ENCODE measurements at places on chromosomes 16 and 17.

GRCh38 chr17:68103148-68103547 is 67.6 kb downstream of the KPNA2 start:
- no peak for DNase-seq

DNA sequence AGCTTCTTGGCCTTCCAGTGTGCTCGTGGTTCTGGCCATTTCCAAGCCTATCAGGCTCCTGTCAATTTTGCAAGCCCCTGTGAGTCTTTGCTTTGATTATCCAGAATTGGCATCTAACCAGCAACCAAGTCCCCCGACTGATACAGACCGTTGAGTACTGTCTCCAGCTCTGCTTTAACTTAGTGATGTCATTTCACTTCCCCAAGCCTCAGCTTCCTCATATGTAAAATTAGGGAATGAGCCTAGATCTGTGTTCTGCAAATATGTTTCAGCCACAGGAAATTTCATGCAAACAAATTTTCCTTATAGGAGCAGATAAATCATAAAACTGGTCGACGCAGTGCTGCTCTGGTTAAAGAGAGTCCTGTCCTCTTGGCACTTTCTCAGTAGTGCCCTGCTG is 60.1 kb upstream of the WSB1 start:
- no peak for DNase-seq

- DNase-seq, result no peak
Measured at GRCh38 chr17:79959042-79959441, 76.6 kb downstream of the TBC1D16 start.

DNA sequence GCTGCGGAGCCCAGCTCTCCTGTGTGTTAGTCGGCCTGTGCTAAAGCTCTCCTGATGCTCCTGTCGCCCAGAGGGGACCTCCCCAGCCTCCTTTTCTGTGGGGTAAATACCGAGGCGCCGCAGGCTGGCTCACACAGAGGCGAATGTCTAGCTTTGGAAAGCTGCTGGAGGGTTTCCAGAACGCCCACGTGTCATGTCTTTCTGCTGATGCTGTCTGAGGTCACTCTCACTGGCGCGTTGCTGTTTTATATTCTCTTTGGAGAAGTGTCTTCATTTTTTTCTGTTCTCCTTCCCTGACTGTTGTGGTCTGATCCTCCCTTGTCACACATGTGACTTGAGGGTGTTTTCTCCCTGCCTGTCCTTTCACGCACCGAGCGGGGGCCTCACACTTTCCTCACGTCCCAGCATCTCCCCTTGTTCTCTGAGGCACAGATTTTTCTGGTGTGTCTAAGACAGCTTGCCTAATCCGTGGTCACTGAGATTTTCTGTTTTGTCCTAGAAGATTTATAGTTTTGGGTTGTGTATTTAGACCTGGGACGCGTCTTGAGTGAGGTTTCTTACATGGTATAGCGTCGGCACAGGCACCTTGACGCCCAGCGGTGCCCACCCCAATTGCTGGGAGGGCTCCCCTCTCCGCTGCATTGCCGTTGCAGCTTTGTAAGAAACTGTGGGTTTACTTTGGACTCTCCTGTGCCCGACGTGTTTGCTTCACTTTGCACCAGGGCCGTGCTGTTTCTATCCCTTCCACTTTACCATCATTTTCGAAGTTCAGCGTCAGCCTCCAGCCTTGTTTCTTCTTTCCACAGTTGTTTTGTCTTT is 92.1 kb upstream of the ZNF750 start:
- DNase-seq, result no peak

GRCh38 chr17:58120195-58120822 is 27.9 kb upstream of the OR4D1 start:
- DNase-seq, result no peak

GRCh38 chr17:1045456-1045855 is 48.5 kb downstream of the TIMM22 start:
- no peak for DNase-seq

DNA sequence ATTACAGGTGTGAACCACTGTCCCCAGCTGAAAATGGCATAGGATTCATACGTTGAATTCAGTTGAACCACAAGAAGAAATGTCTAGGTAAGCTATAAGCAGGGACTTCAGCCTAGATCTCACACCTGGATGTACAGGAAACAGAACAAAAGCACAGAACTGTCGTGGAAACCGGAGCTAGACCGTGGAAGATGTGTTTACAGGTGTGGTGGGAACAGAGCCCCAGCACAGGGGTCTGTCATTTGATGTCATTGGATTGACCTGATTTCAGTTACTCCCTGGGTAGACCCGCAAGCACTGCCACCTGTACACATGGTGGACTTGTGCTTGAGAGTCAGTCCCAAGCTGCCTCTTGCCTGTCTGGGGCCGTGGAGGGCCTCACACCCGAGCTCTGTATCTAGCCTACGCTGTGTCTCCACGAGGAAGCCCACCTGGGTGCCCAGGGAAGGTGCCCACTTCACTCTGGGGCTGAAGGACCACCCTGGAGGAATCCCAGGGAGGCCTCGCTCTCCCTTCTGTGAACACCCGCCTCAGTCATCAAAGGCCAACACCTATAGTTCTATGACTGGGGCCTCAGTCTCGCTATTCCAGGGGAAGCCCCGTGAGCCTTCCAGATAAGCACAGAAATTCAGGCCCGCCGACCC is 32.2 kb upstream of the MLKL start:
- no peak for DNase-seq

GRCh38 chr17:60173304-60173819 is 23.6 kb downstream of the CA4 start:
- DNase-seq, result no peak

GRCh38 chr17:80279895-80280294 is 19.2 kb downstream of the RNF213 start:
- DNase-seq, result no peak

GRCh38 chr17:21172846-21173245 is 41.1 kb downstream of the TMEM11 start:
- DNase-seq, result no peak

DNA sequence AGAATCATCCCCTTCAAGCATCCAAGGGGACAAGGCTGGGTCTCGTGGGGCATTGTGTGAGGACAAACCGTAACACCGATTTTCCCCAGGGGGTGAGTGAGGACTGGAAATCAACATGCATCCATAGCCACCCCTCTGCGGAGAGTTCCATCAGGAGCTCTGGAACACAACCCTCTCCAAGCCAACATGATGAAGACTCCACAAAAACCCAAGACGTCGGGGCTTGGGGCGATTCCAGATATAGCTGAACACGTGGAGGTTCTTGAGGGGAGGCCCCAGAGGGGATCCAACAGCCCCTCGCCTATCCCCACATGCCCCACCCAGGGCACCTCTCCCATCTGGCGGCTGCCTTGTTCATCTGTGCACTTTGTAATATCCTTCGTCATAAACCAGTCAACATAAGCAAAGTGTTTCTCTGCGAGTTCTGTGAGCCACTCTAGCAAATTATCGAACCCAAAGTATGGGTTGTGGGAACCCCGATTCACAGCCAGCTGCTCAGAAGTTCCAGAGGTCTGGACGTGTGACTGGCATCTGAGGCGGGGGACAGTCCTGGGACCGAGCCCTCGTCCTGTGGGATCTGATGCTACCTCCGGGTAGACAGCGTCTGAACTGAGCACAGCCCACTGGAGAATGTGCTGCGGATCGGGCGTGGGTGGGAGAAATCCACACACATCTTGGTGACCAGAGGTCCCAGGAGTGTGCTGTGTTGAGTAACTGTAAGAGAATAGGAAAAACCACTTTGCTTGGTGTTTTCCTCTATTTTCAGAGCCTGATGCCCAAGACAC is 55.5 kb downstream of the RPH3AL start:
- DNase-seq, result no peak

DNA sequence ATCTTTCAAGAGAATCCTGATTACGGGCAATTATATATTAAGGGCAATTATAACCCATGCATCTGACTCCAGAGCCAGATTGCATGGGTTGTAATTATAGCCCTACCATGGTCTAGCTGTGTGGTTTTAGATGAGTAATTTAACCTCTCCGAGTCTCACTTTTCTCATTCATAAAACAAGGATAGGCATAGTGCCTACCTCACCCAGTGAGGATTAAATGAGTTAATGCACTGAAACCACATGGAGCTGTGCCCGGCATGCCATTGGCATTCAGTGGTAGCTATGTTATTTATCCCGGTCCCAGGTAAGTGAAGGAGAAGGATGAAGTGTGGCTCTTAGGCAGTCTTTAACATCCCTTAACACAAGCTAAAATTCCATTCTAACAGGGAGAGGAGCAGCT is 6.3 kb downstream of the SNX20 start:
- DNase-seq, result no peak

DNA sequence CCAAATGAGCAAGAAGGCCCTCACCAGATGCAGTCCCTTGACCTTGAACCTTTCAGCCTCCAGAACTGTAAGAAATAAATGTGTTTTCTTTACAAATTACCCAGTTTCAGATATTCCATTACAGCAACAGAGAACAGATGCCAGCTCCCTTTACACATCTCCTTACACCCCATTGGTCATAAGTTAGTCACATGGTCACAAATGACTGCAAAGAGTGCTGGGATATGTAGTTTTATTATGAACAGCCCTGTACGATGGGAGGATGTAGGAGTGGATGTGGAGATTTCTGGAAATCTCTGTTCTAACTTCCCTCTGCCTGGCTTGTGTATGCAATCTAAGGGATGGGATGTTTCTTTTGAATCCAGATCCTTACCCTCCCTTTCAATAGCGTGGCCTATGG is 13.3 kb upstream of the RPL38 start:
- no peak for DNase-seq

DNA sequence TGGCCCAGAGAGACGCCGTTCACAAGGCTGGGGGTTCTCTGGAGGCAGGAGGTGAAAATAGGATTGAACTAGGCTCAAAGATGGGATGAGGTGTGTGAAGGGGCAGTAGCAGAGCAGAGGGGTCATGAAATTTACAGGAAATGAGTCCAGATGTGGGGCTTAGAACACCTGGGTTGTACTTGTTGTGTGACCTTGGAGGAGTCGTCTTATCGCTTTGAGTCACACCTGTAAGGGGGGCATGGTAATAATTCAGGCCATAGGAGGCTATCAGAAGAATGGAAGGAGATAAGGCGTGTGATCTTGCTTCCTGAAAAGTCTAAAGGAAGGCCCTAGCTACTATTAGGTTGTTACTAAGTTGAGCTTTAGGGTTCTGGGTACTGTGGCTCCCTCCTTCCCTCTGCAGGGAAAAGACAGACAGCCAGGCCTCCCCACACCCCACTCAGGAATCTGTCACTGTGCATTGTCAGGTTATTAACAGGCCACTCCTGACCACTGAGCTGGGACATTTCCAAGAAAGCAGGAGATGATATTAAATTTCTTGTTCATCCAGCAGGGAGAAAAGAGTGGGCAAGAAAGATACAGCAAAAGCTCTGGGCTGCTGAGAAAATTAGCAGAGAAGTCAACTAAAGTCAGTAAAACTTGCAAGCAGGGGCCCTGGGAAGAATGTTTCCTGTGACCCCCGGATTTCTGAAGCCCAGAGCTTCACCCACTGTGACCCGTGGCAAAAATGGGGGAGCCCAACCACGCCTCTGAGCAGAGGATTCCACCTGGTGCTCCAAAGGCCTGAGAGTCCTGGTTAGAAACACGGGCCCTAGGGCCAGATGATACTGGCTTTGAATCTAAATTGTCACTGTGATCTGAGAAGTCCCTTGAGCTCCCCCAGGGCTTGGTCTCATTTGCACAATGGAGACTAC is 6.0 kb upstream of the CDC42EP4 start:
- DNase-seq, result no peak

DNA sequence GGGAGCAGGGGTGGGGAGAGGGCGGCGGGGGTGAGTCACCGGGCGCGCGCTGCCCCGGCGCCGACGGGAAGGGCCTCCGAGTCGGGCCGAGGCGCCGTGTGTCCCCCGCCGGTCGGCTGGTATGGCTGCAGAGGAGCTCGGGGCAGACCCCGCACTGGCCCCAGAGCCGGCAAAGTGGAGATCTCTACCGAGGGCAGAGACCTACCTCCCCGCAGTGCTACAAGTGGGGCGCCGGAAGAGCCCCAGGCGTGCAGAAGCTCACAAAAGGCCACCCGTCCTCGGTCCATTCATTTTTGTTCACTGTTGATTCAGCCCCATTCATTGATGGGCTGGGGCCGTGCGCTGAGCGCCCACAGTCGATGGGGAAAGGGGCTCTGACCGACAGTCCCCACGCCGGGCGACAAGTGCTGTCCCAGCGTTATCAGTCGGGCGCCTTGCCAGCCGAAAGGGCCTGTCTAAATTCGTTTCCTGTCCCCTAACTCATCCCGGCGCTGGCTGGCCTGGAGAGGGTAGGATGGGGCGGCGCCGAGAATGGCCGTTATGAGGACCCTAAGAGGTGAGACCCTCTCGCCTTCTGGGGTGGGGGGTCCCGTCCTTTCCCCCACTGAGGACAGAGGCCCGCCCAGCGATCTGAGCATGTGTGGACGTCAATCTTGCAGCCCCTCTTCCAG is 709 bp upstream of the ENO3 start:
- no peak for DNase-seq

DNA sequence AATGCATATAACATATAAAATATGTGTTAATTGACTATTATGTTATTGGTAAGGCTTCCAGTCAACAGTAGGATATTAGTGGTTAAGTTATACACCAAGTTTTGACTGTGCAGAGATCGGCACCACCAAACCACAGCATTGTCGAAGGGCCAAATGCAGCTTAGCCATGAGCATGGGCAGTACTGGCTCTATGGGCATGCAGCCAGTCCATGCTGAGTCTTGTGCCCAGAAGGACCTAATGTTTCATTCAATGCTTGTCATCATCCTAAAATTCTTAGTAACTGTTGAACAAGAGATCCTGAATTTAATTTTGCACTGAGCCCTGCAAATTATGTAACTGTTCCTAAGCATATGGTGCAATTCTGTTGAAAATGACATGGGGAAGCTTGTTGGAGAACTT is 233.4 kb upstream of the HS3ST3A1 start:
- no peak for DNase-seq

DNA sequence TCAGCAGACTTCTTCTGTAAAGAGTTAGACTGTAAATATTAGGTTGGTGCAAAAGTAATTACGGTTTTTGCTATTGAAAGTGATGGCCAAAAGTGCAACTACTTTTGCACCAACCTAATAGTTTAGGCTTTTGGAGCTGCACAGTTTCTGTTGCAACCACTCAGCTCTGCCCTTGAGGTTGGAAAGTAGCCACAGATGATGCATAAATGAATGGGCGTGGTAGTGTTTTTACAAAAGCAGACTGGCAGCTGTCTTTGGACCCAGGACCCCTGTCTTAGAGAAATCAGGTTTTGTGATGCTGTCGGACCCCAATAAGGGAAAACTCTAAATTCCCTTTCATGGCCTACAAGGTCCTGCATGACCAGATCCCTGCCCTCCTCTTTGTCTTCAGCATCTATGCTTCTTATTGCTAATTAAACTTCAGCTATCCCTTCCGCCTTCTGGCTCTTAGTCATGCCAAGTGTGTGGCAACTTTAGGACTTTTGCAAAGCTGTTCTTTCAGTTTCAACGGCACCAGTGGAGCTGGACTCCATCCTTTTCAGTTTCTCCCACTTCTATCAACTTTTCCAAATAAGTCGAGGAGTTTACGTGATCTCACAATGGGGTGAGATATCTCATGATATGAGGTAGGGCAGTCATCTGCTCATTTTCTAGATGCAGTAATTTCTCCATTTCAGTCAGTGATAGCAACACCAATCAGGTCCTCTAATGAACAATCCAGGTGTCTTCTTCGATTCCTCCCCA is 232.3 kb downstream of the XYLT1 start:
- DNase-seq, result no peak

GRCh38 chr16:240559-240958 is 5.9 kb downstream of the FAM234A start:
- no peak for DNase-seq

Measured in iPS DF 6.9 (cell line).